DMS 273 treated with DMSO at 0.1 percent for 48 hours (cell line): ENCODE measurements at places on chromosomes 13 and 19.

DNA sequence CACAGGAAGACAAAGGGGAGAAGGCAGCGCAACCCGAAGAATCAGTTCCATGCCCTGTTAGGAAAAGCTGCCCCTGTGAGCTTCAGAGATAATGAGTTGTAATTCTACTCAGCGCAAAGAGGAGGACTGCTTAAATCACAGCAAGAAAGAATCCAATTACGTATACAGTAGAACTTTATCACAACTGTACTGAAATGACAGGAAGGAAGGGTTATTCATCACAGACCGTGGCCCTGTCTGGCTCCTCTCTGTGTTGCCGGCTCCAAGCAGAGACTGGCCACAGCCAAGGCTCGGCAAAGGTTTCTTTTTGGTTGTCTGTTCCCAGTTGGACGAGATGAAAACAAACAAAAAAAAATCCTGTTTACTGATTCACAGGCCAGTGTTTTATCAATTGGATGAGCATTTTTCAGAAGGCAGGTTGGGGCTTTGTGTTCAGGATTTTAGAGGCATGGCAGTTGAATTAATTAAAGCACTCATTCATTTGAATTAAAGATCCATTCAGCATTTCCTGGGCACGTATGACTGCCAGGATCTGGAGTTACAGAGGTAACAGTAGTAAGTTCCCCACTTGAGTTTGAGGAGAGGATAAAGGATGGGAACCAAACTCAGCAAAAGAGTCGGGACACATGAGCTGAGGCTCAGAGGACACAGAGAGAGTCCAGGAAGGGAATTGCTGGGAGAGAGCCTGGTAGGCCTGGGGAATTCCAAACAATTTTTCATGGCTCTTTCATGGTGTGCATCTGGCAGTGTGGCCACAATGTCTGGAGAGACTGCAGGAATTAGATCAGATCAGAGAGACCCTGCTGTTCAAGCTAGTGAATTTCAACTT lies 341.0 kb downstream of the DNAJC15 start:
- peak; percentile 54 for DNase-seq

- no peak for DNase-seq
Measured at GRCh38 chr13:74221752-74222151, 87.5 kb upstream of the KLF12 start.

DNA sequence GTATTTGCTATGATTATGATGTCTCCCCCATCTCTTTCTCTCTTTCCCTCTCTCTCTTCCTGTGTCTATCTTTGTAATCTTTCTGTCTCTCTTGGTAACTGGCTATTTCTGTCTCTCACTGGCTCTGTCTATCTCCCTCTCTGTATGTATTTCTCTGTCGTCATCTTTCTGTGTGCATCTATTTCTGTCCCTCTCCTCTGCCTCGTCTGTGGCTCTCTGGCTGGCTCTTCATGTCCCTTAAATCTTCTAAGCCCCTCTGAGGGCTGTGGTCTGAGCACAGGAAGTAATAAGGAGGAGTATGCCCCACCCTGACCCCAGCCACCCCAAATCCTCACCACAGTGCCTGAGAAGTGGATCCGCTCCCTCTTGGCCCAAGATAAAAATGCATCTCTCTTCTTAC lies 104.4 kb downstream of the DNAJC15 start:
- DNase-seq = peak; percentile 21

- DNase-seq = no peak
Measured at GRCh38 chr19:50912727-50913716, 1.8 kb upstream of the KLK4 start.

DNA sequence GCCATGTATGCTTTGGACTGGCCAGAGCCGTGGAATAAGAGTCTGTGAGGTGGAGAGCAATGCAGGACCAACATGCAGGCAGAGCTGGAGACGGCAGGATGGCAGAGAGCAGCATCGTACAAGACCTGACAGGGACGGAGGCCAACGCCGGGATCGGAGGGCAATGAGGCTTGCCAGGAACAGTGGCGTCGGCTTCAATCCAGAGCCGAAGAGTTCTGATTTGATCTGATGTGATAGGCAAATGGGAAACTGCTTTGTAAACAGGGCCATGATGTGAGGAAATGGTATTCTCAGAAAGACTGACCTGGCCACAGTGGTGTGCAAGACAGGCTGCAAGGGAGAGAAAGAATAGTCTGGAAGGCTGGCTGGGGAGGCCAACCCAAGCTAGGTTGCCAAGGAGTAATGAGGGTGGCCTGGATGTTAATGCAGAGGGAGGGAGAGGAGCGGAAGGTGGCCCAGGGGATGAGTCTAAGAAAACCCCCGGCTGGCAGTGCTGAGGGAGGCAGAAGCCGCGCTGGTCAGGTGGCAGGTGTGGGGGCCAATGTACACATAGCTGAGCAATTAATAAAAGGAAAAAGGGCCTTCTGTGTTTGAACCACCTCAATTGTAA lies 26.7 kb downstream of the RCBTB2 start:
- no peak for DNase-seq

GRCh38 chr19:743168-743687 lies 7.7 kb upstream of the MISP start:
- DNase-seq = no peak

- DNase-seq = no peak
Measured at GRCh38 chr13:26221399-26221720, 754 bp downstream of the RNF6 start.

DNA sequence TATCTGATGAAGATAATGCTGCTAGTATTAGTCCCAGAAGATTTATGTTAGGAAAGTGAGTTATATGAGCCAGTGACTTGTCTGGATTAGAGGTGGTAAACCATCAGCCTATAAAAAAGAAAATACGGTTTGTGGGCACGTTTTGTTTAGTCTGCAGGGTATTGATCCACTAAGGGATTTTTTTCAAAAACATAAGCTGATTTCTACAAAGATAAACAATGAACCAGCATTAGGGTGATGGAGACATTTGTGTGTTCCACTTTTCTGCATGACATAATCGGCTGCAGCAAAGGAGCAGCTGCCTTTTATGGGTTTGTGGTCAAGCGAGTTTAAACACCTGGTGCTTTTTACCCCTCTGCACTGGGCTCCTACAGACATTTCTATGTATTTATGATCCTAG lies 836.4 kb upstream of the GPC6 start:
- DNase-seq = no peak

GRCh38 chr19:50908336-50908735 lies 2.9 kb downstream of the KLK4 start:
- no peak for DNase-seq

- no peak for DNase-seq
Measured at GRCh38 chr13:36549755-36550154, 117.5 kb downstream of the CCNA1 start.
